ENCODE measurements at places on chromosomes 7 and 10.

DNA sequence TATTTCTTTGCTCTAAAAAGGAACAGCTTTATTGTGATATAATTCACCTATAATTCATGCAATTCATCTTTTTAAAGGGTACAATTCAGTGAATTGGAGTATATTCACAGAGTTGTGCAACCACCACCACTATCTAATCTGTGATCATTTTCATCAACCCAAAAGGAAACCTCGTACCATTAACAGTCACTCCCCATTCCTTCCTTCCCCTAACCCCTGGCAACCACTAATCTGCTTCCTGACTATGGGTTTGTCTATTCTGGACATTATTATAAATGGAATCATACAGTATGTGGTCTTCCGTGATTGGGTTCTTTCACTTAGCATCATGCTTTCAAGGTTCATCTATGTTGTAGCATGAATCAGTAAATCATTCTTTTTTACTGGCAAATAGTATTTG, 52.3 kb downstream of the MKI67 start:
- DNase-seq = no peak

GRCh38 chr7:40621592-40621998, 486.8 kb downstream of the SUGCT start:
- DNase-seq = no peak

DNA sequence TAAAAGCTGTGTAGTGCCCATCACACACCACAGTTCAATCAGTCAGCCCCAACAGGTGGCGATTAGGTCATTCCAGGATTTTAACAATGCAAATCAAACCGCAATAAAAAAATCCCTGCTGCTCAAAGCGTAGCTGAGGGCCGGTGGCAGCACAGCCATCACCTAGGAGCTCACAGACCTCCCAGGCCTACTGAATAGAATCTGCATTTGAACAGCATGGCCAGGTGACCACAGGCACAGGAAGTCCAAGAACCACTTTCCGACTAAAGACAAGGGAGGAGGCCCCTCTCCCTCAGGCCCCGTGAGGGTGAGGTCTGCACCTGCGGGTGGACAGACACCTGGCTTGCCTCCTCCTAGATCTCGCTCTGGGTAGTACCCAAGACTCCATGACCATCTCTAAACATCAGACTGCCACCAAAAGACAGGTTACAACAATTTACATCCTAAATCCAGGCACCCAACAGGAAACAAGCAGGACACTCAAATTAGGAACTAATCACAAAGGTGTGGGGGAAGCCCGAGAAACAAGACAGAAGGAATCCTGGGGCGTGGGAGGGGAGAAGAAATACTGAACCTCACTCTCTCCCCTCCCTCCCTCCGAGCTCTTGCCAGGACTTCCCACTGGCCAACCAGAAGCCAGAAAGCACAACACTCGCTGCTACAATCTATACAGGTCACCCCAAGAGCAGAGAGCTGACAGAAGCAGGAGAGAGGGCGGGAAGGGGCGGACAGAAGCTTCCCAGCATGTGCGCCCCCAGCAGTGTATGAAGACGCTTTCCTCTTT, 19.2 kb downstream of the GNA12 start:
- DNase-seq = no peak

GRCh38 chr10:89888321-89889070, 187.1 kb downstream of the KIF20B start:
- DNase-seq = no peak

Measured in cerebellar nuclear complex (tissue), 1 donor.